Right atrium auricular region (tissue), 2 donors: ENCODE measurements at places on chromosomes 4 and X. TPM values are rescaled to one million over a fixed set of nuclear protein-coding genes. Genes with fewer than 3 reads are reported as not detected.
A peak's percentile ranks its signal among the peaks of the same experiment; 100 is the strongest.

The SSX2 gene
- not detected for total RNA-seq

The CENPVL2 gene
- not detected for total RNA-seq

The CT45A6 gene
- not detected for total RNA-seq

The DUX4 gene
- not detected for total RNA-seq

The CSAG1 gene
- not detected for total RNA-seq

The NUDT10 gene
- total RNA-seq = 0.41 TPM

The ADH6 gene
- not detected for total RNA-seq

The CXCL5 gene
- not detected for total RNA-seq

DNA sequence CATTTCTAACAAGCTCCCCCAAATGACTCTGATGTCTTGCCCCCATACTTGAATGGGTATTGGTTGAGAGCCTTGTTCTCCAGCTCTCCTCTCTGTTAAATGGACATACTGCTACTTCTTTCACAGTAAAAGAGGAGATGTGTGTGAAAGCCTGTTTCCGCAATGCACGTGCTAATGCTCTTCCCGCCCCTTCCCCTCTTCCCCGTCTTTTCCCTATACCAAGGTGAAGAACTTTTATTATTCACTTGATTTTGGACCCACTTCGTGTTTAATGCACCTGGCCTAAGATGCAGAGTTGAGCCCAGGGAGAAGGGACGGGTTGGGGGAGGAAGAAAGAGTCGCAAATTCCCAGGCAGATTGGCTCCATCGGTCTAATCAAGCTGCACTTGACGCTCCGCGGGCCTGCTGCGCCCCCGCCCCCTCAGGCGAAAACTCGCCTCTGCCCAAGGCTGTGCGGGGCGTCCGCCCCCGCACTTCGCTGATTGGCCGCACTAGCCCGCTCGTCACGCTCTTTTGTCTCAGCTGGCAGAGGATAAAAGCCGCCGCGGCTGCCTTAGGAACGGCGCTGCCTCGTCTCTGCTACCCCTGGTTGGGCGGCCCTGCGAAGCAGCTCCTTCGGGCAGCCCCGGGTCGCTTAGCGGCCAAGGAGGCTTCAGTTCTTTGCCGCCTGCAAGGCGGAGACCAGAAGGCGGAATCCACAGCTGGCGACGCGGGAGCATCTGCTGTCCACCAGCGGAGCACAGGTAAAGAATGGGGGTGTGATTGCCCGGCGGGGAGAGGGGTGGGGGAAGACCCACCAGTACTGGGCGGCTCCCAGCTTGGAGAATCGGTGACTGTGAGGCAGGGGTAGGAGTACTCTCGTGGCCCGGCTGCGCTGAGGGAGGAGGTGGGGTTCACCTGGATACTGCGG is at the start of gene ZCCHC12:
TSS of gene ZCCHC12 (plus strand) at position 562 of the 910 bp plus-strand sequence. CDS start 1,421 bp downstream, outside the sequence.
- DNase-seq = no peak

GRCh38 chrX:48604701-48605100 is 7.4 kb downstream of the WDR13 start:
- DNase-seq = no peak

GRCh38 chrX:70174754-70175153 is 2.5 kb upstream of the DGAT2L6 start:
- no peak for DNase-seq

DNA sequence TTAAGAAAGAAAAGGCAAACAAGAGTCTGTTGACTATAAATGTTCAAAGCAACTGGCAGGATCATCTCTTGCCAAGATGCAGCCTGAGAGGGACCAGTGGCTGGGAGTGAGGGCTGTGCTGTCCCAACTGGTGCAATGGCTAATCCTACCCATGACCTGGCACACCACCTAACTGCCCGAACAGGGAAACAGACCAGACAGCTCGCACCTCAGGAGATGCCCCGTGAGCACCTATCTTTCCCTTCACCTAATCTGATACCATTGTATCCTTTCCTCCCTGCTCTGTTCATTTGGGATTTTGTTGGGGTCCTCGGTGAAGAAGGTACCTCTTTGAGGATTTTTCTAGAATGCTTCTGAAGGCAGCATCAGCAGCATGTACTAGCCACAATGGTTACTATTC is 206.5 kb upstream of the MAMLD1 start:
- DNase-seq = no peak

GRCh38 chr4:177155454-177155853 is 154.2 kb upstream of the NEIL3 start:
- DNase-seq = no peak

DNA sequence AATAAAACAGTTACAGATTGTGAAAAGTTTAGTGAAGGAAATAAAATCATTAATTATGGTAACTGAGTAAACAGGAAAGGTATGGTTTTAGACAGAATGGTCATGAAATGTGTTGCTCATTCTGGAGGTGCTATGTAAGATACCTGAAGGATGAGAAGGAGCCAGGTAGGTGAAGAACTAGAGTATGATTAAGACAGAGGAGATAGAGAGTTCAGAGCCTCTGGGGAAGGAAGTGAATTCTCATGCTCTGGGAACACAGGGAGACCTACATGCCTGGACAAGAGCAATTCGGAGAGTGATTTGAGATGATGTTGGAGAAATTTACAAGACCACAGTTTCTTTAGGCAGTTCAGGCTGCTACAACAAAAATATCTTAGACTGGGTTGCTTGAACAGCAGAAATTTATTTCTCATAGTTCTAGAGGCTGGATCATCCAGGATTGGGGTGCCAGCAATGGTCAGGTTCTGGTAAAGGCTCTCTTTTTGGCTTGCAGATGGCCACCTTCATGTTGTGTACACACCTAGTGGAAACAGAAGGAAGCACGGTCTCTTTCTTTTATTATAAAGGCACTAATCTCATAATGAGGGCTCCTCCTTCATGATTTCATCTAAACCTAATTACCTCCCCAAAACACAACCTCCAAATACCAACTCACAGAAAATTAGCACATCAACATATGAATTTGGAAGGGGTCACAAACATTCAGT is 1416.1 kb downstream of the PCDH7 start:
- DNase-seq = no peak

GRCh38 chr4:151276787-151277562 is at the start of gene PRSS48:
Gene PRSS48 (plus strand): TSS chr4:151277161. CDS start chr4:151277173, 12 bp downstream.
- DNase-seq = no peak

DNA sequence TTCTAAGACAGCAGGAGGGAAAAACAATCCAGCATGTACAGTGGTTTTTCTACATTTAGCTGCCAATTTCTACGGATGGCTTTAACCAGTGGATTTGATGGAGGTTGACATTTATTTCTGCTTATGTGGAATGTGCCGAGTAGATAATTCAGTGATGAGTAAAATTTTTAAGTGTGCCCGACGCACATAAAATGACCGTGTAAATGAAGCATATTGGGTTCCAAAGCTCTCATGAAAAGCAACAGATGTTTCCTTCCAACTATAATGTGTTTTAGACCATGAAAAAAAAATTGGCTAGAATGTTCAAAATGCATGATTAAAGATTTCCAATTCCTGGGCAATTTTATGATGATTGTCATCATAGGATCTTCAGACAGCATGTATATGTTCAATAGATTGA is 14.1 kb downstream of the INPP4B start:
- no peak for DNase-seq

DNA sequence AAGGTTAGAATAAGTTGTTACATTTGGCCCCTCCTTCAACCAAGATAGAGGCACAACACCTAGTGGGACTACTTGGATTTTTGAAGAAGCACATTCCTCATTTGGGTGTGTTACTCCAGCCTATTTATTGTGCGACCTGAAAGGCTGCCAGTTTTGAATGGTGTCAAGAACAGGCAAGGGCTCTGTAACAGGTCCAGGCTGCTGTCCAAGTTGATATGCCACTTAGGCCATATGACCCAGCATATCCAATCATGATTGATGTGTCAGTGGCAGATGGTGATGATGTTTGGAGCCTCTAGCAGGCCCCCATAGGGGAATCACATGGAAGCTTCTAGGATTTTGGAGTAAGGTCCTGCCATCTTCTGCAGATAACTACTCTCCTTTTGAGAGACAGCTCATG is 35.5 kb upstream of the UGT2B4 start:
- no peak for DNase-seq

- no peak for DNase-seq
Observed at GRCh38 chrX:31271615-31272471, 200.0 kb upstream of the FTHL17 start.

DNA sequence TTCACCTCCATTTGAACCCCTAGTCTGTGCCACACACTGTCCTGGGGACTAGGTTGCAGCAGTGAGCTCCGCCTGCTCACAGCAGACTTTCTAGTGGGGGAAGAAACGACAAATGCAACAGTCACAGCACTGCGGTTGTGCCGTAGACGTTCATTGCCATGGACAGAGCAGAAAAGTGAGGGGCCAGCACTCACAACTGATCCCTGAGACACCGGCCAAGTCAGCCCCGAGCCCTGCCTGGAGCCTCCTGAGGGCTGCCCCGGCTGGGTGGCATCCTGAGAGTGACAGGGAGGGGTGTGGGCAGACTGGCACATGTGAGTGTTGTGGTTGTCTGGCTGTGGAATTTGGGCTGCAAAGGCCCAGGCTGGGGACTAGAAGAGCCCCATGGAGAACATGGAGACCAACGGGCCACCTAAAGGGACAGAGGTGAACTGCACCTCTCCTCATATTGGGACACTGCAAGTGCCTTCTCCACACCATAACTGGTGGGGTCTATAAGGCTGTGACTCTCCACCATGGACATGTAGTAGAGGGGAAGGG is 4.6 kb downstream of the DUSP9 start:
- no peak for DNase-seq

DNA sequence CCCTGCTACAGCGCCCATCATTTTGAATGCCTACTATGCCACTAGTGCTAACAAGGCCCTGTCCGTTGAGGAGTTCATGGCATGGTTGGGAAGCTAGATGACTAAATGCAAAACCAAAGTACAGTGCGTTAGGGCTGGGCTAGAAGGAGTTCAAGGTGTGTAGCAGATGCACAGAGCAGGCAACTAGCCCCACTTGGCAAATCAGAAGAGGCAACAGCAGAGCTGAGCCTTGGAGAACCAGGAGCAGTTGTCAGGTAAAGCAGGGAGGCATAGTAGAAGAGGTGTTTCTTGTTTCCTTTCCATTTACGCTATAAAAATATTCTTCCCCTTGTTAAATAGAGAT is 146.6 kb upstream of the CPEB2 start:
- DNase-seq = no peak

GRCh38 chr4:184851200-184851541 is 25.4 kb upstream of the ACSL1 start:
- peak; percentile 70 for DNase-seq

- DNase-seq = peak; percentile 63
Observed at GRCh38 chrX:413322-414201, 26.9 kb upstream of the PPP2R3B start.

GRCh38 chr4:8201321-8201781 is 2.3 kb downstream of the SH3TC1 start:
- DNase-seq = no peak

DNA sequence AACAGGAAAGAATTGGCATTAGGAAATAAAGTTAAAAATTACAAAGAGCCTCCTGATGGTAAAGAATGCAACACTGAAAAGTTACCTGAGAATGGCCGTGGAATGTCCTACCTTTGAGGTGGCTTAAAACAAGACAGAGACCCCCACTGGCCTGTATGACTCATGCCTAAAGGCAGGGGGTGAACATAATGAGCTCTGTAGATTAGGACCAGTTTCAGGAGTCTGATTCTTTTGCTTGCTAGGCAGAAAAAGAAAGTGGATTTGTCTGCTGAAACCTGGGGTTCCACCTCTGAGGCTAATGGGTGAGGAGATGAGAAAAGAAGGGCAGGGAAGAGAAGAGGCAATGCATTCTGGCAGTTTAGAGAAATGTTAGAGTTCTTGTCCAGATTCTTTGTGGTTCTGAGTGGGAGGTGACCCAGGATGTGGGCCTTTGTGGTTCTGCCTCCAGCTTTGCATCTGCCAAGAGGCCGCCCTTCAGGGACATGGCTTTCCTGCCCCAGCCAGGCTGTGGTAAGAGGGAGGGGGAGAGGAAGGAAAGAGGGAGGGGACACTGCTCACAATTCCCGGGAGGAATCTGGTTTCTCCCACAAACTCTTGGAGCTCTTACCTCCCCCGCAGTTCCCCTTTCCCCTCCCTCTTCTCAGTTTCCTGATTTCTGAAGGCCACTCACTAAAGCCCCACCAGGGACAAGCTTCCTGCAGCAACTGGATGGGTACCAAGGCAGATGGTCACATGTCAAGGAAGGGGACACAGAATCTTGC is 109.6 kb downstream of the EFNB1 start:
- peak; percentile 58 for DNase-seq

- no peak for DNase-seq
Observed at GRCh38 chr4:188029114-188029513, 33.5 kb downstream of the ZFP42 start.
